ENCODE measurements at places on chromosomes 1 and 21.
A peak's percentile ranks its signal among the peaks of the same experiment; 100 is the strongest.

DNA sequence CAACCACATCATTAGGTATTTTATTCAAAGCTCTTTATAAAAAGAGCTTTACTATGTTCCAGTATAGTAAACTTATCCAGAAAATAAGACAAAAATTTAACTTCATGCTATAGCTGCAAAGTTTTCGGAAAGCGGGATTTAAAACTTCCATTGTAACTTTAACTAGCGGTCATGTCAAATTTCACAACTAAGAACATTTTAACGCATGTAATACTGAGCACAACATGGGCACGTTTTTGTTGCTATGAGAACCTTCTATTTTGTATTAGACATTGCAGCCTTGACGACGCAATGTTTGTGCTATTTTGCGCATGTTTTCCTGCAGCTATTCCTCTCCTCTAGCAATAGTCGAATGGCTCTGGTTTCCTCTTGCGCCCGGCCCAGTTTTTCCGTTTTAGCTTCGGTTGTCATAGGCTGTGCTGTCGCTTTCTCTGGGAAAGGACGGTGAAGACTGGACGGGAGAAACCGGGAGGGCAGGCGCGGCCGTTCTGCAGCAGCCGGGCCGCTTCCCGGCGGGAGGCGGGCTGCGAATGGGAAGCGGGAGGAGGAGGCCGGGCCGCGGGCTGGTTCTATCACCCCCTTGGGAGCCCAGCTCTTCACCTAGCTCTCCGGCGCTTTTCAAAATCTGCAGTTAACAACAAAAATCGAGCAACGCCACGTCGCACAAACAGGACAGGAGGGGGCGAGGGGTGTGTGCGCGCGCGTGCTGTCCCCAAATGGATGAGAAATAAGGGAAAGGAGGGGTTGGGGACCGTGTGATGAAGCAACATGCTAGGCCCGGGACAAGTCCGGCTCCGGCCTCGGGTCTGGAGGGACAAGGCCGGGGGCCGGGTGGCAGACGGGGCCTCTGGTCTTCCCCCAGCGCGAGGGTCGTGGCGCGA, 105.3 kb upstream of the HNRNPU start:
- DNase-seq, result peak; percentile 58

DNA sequence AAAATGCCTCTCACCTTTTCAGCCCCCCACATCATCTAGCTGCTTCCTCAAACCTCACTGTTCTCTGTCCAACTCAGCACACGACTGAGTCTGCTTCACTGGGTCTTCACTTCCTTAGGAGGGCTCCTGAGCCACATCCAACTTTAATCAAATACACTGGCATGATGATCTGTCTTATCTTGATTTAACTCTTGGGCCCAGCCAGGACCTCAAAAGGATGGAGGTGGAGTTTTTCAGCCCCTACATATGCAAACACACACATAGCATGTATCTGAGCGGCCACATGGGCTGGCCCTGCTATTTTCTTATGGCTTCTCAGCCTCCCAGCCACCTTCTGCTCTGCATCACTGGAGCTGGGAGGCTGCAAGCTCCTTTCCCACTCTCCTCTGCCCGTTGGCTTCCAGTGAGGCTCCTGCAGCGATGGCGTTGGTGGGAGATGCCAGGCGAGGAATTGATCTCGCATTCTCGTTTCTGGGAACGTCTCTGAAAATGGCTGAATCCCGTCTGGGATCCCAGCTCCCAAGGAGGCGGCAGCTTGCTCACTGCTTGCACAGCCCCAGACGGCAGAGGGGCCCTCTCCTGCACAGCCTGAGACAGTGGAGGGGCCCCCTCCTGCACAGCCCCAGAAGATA, 1.8 kb upstream of the PRXL2B start:
- DNase-seq, result no peak

DNA sequence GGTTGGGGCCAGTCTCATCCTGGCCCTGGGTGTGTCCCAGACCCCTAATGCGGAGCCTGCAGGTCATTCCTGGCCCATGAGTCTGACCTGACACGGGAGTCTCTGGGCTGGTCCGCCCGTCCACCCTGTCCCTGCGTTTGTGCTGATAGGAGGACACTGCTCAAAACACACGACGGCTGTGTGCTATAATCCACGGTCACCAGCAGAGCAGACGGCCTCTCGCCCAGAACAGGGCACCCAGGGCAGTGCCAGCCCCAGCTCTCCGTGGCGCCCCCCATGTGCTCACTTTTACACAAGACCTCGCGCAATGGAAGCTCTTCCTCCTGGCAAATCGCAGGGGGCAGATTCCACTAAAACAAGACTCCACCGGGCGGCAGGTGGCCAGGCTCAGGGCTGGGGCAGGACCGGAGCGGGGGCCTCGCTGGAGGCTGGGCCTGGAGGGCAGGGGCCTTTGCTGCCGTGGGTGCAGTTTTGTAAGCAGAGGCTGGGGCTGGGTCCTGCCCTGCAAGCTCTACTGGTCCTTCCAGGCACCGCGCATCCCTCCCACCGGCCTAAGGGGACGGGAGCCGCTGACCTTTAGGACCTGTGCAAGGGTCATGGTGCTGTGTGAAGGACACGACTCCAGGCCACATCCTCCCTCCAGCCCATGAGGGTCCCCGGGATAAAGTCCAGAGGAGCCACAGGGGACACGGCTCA, 10.6 kb upstream of the SLC19A1 start:
- no peak for DNase-seq

DNA sequence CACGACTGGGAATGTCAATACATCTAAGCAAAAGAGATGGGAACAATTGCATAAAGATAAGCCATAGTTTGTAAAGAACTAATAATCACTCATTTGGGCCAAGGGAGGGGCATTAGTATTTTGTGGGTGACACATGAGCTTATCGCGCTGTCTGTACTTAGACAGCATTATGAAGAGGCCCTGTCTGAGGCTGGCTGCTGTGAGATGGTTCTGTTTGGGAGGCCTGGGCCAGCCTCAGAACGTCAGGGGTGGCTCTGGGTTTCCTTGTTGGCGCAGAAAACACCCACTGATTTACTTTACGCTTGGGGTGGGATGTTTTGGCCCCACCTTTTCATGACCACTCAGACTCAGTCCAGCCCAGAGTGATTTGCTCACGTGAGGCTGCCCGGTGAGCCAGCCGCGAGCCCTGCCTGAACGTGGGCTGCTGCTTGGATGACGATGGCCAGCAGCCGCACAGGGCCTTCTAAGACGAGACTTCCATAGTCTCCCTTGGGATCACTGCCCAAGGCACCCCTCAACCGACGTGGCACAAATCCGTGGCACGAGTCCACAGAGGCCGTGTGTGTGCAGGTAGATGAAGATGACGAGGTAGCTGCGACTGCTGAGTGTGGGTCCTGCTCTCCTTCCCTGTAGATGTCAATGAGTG, 18.7 kb downstream of the UMODL1 start:
- no peak for DNase-seq

DNA sequence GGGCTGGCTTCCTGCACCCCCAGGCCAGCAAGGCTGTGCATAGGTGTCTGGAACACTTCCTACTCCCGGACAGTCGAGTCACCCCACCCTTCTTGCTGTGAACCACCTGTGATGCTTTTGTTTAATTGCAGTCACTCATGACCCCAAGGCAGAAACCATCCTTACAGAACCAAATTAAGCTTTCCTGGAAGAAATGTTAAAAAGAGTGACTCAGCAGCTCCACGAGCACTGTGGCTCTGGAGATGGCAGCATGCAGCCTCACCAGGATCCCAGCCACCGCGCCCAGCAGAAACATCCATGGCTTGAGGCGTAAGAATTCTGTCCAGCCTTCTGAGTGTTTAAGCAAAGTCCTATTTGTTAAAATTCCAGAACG, 28.8 kb downstream of the SNAP47 start:
- no peak for DNase-seq

DNA sequence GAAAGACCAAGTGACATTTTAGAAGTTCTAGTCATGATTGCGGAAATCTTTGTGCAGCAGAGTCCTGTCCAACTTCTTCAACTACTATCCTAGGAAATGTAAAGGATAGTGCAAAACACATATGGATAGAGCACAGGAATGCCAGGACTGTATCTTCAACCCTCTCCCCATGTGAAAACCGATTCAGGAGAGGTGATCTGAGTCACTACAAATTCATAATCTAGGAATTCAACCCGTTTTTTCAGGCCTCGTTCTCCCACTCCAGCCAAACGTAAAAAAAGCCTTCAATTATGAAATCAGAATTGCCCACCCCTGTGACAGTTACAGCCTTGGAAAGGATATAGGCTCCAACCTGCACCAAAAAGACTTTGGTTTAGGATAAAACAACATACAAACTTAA, 52.9 kb upstream of the RGS1 start:
- DNase-seq, result no peak

DNA sequence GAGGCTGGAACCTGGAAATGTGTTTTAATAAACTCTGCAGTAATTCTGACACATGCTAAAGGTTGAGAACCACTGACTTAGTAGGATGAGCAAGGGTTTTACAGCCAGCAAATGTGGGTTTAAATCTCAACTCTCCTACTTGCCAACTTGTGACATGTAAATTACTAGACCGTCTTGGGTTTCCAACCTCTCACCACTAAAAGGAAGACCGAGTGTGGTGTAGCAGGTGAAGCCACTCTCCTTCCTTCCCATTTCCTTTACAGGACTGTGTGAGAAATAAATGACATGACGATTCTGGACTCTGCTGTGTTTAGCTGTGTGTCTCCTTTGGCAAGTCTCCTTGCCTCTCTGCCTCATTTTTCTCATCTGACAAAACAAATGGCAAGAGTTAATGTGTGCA, 49.5 kb upstream of the DNAJC6 start:
- no peak for DNase-seq
